D341Med (cell line): ENCODE measurements at places on chromosomes 5 and 9.
A peak's percentile ranks its signal among the peaks of the same experiment; 100 is the strongest.

DNA sequence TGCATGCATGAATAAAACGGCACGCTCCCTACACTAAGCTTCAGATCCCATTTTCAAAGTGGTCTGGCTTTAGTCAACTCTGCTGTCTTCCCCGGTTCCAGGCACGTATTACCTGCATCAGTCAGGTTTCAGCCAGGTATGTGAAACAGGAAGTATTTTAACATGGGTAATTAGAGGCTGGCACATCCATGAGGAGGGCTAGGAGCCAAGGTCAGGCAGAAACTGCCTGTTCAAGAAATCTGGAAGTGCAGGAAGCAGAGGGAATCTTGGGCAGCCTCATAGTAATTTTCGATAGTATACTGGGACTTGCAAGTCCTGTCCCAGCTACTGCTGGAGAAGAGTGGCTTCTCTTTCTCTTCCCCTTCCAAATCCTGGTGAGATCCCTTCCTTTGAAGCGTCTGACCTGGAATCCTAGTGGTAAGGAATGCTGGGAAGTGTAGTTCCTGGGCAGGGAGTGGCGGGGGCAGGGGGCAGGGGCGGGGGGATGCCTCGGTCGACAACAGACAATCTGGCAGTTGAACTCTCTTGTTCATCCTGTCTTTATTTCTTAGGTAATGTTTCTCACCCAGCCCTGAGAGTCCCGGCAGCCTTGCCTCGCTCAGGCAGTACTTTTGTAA lies 403.1 kb downstream of the TLE4 start:
- no peak for DNase-seq

DNA sequence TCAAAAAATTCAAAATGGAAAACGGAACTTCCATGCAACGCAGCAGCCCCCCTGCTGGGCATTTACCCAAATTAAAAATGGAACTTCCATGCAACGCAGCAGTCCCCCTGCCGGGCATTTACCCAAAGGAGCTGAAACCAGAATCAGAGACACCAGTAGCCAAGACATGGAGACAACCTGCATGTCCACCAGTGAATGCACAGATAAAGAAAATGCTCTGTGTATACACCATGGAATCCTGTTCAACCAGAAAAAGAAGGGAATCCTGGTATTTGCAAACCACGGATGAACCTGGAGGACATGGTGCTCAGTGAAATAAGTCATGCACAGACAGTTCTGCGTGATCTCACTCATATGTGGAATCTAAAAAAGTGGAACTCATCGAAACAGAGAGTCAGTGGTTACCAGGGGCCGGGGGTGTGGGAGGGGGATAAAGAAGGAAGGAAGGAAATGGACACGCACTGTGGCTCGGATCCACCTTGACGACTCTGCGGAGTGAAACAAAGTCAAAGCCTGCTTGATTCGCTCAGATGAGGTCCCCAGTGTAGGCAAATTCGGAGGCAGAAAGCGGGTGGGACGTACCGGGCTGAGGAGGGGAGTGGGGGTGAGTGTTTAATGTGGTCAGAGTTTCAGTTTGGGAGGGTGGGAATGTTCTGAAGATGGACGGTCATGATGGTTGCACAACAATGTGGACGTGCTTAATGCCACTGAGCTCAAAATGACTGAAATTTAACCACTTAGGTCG lies 40.2 kb upstream of the EXOC3 start:
- no peak for DNase-seq

DNA sequence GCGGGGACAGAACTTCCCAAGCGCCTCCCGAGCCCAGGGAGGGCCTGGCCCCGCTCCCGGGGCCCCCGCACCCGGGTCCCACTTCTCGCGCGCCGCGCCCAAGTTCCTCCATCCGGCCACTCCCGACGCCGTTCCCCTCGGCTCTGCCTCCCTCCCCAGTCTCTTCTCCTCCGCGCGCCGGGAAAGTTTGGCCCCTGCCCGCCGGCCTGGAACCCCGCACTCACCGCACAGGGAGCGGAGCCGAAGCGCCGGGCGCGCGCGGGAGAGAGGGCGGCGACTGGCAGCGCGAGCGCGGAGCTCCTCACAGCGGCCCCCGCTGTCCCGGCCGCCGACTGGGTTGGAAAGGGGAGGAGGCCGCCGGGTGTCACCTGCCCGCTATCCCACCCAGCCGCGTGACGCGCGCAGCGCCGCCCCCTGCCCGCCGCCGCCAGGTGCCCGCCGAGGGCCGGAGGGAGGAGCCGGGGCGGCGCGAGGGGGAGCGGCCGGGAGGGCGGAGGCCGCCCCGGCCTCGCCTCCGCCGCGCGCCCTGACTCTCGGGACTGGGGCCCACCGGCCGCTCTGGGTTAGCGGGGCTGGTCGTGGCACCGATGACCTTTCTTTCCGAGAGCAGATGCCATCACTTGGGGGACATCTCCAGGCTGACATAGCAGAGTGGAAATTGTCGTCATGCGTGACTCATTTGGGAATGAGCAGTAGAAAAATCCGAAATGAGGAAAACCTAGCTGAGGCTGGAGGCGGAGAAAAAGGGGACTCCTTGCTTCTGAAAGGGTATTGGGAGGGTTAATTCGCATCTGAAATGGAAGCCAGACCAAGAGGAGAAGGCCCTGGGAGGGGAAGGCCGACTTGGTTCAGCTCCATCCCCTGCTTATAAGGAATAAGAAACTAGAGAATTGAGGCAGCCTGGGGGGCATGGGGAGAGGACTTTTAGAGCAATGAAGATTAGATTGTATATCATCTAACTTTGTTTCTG lies at the start of gene ELOVL7:
Gene ELOVL7, minus strand, starts transcription at position 334 of the 970 bp plus-strand sequence. CDS start 56,872 bp downstream, outside the sequence.
- DNase-seq, result peak; percentile 81

DNA sequence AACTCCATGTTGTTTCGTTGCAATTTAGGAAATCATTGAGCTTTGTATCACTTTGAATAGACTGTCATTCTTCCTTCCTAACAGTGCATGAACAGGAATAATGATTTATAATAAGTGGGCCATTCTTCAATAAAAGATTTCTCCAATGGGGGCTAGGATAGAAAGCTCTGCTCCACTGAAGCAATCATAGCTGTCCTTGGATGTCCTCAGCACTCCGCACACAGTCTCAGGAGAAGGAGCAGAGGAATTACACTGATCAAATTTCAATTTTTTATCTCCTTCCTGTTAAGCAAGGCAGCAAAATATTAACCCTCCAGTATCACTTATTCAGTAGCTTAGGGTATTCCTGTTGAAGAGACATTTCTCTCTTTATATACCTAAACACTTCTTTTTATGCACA lies 532.7 kb upstream of the ST8SIA4 start:
- peak; percentile 19 for DNase-seq

- no peak for DNase-seq
Observed at GRCh38 chr9:75120686-75121085, 32.4 kb downstream of the OSTF1 start.

GRCh38 chr9:33628865-33629410 lies 104.9 kb downstream of the ANKRD18B start:
- DNase-seq, result no peak

DNA sequence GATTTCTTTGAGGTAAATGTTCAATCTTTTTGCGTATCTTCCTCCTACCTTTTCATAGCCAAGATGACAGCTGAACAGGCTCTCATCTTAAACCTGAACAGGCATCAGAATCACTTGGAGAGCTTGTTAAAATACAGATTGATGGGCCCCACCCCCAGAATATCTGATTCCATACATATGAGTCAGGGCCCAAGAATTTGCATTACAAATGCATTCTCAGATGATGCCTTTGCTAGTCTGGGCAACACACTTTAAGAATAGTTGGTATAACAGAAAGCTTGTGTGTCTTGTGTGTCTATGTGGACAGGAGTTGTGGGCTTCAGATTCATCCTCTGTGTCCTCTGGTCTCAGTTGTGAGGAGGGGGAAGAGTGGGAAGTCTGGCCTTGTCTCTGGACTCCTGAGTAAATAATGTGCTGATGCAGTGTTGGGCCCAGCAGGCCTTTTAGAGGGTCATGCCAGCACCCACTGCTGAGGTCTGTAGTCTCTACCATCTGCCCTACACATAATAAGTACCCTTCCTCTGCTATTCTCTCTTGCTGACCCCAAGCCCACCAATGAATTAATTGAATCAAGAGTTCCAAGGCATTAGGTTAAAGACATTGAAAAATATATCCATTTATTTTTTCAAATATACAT lies 43.1 kb downstream of the PTCD2 start:
- DNase-seq, result no peak

GRCh38 chr9:35484406-35484805 lies 5.5 kb upstream of the RUSC2 start:
- DNase-seq, result no peak

- DNase-seq, result no peak
Observed at GRCh38 chr5:1850324-1851154, 32.2 kb downstream of the IRX4 start.

DNA sequence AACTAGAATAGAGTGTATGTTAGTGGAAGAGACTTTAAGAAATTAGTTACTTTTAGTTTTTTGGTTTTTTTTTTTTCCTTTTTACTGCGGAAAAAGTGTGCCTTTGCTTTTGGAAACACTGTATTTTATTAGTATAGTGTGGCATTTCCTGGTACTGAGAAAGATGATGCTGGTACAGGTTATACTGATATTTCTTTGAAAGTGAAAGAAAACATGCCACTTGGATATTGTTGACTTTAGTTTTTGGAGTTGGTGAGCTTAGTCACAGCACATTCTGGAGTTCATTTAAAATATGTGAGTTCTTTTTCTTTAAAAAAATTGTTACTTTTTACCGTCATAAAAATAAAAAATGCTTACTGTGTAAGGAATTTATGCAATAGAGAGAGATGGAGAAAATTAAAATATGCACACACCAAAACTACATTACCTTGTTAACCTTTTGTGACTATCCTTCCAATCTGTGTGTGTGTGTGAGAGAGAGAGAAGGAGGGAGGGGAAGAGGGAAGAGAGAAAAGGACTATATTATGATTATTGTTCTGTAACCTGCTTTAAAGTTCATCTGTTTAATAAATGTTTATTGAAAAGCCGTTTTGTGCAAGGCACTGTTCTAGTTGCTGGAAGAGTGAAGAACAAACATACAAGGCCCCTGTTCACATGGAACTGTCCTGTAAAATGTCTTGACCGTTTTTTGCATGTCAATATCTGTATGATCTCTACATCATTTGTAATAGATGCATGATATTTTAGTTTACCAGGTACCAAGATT lies 1.9 kb downstream of the UGCG start:
- no peak for DNase-seq

- DNase-seq, result no peak
Observed at GRCh38 chr9:79766091-79766490, 194.3 kb downstream of the TLE4 start.

GRCh38 chr5:135323227-135323626 lies 75.8 kb downstream of the MACROH2A1 start:
- no peak for DNase-seq

GRCh38 chr9:126508171-126508591 lies 105.5 kb upstream of the LMX1B start:
- DNase-seq, result no peak

- DNase-seq, result no peak
Observed at GRCh38 chr5:440401-441201, 2.4 kb upstream of the EXOC3 start.

- DNase-seq, result no peak
Observed at GRCh38 chr5:77921094-77921768, 145.1 kb upstream of the TBCA start.

- DNase-seq, result no peak
Observed at GRCh38 chr9:120394058-120394669, 185.8 kb downstream of the CDK5RAP2 start.

GRCh38 chr5:137320056-137321045 lies 178.8 kb downstream of the SPOCK1 start:
- DNase-seq, result peak; percentile 62

GRCh38 chr5:159005062-159005461 lies 94.7 kb downstream of the EBF1 start:
- DNase-seq, result no peak

GRCh38 chr5:125251703-125252102 lies 505.3 kb upstream of the ZNF608 start:
- no peak for DNase-seq

DNA sequence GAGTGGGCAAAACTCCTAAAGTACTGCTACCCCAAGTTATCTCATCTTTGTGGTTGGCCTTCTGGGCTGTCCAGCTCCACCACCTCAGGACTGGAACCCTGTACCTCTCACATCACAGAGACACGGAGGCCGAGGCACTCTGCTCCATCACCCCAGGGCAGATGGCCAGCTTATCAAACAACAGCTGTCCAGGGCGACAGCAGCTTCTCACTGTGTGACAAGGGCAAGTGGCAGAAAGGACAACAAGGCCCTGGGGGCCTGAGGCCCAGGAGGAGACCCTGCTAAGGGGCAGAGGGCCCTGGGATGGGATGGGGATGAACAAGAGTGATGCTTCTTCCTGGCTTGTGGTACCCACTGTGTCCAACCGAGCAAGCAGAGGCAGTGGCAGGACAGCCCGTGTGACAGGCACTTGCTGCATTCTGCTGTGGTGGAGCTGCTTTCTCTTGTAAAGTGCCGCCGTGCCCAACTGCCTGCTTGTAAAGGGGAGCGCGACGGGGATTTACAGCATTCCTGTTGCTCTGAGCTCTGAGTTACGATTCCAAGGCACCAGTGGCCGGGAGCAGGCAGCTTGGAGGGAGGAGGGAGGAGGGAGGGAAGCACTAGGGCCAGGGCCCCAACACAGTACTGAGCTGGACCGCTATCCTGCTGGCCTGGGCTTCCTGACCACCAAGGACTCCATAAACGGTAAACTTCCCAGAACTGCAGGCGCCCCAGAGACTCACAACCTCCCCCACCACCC lies 71.2 kb downstream of the SHB start:
- DNase-seq, result no peak

DNA sequence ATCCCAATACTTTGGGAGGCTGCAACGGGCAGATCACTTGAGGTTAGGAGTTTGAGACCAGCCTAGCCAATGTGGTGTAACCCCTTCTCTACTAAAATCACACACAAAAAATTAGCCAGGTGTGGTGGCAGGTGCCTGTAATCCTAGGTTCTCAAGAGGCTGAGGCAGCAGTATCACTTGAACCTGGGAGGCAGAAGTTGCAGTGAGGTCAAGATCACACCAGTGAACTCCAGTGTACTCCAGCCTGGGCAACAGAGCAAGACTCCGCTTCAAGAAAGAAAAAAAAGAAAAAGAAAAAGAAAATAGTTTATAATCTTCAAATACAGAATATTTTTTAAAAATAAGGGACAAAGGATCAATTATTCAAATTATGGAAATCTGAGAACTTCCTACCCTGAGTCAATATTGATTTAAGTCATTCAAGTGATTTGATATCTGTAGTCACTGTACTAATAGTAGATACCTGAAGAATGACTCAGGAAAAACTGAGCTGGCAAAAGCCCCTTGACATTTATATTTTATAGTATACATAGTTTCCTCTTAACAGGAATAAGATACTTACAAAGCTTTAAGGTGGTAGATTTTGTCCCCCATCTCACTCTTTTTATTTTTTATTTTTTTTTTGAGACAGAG lies 61.8 kb downstream of the PTBP3 start:
- DNase-seq, result no peak

DNA sequence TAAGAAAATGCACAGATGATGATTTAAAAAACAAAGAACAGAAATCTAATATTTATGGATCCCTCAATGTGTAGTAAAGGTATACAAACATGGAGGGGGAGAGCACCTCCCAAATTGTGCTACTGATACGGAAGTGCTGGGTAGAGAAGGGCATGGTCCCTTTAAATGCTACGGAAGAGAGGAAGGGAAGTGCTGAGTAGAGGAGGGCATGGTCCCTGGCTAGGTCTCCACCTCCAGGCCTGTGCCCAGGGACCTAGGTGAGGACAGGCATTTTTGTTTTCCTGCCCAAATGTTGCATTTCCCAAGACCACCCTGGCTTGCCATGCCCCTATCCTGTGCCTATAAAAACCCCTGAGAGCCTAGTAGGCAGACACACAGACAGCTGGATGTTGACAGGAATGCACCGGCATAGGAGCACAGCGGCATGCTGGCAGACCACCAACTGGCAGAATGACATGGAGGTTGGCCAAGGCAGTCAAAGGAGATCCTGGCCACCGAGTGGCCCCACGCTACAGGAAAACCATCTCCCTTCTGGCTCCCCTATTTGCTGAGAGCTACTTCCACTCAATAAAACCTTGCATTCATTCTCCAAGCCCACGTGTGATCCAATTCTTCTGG lies 62.1 kb upstream of the SPDL1 start:
- no peak for DNase-seq
